HAP-1 (cell line): ENCODE measurements at places on chromosomes 16 and 17.

DNA sequence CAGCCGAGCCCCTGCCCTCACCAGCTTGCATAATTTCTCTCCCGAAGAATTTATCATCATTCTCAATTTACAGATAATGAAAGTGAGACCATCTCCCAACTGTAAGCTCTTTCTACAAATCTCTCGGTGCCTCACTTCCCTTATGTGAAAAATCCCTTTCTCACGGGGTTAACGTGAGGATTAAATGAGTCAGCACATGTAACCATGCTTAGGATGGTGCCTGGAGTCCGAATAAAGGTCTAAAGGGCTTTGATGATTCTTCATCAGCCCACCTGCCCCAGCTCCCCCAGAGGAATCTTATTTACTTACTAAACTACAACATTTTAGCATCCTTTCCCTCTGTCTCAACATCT lies 24.8 kb upstream of the PIK3R6 start:
- DNase-seq: no peak

DNA sequence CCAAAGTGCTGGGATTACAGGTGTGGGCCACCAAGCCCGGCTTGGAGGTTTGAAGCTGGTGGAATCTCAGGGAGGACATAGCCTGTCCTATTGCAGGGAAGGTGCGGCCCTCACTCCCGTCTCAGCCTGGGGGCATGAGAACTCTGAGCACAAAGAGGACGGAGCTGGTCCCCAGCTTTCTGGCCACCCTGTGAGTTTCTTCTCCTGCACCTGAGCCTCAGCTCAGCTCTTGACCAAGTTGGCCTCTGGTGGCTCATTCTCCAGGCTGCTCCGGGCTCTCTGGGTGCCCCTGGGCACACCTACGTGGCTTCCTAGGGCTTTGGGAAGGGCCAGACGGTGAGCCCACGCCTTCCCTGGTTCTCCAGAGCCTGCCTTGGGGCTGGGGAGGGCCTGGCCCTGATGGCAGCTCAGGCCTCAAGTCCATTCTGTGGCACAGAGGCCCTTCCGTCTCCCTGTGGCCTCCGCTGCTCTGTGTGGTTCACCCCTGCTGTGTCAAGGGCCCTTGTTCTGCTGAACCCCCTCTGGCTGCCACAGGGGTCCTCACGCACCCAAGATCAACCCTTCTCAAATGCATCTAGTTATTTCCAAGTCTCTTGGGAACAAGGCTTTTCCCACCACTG lies 6.9 kb upstream of the FASN start:
- DNase-seq: no peak

DNA sequence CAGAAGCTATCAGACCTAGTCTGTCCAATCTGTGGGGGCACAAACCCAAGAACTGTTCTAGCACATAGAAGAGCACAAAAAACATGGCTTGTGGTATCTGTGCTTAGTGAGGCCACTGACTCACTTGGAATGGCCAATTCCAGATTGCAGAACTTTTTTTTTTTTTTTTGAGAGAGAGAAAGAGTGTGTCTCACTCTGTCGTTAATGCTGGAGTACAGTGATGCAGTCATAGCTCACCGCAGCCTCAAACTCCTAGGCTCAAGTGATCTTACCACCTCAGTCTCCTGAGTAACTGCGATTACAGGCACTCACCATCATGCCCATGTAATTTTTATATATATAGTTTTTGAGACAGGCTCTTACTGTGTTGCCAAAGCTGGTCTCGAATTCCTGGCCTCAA lies 77.2 kb upstream of the CLEC3A start:
- DNase-seq: no peak

DNA sequence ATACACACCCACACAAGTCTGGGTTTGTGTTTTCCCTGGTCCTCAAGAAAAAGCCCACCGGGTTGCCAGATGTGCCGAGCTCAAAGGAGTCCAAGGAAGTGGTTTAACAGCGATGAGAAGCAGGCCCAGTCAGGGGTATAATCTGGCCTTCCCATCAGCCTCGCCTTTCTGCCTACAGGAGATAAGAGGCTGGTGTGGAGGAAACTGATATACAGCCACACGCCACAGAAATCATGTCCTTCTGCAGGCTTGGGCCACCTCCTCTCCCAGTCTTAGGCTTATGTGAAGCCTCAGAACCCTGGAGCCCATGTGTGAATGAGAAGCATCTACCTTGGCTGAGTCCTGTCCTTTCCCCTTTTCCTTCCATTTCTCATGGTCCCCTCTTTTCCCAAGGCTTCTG lies 43.6 kb upstream of the MMP2 start:
- DNase-seq: no peak

DNA sequence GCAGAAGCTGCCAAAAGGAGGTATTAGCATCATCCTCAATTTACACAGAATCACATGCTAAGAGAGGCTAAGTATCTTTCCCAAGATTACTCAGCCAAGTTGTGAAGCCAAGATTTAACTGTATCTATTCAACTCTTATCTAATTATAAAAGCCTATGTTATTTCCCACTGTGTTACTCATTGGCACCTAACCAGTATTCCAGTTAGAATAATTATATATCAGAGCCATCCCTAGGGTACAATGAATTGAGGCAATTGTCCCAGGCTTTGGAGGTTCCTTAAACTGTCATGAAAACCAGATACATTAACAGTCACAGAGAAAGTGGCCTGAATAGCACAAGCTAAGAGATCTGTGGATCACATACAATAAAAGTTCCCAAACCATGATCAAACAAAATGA lies 10.9 kb upstream of the AMFR start:
- DNase-seq: no peak

DNA sequence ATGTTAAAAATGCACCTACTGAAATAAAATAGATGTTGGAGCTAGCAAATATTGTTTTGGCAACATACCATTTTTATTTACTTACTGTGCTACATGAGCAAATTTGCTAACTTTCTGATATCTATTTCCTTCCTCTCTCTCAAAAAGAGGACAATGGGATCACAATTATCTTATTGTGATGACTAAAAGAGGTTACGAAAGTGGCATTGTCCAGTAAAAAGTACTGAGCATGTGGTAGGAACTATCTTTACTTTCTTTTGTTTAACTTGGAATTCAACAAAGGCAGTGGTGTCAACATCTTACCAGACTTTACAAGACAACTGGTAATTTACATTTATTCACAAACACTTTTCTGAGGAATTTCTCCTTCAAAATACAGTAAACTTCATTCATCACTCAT lies 1542.6 kb upstream of the CDH8 start:
- DNase-seq: no peak

DNA sequence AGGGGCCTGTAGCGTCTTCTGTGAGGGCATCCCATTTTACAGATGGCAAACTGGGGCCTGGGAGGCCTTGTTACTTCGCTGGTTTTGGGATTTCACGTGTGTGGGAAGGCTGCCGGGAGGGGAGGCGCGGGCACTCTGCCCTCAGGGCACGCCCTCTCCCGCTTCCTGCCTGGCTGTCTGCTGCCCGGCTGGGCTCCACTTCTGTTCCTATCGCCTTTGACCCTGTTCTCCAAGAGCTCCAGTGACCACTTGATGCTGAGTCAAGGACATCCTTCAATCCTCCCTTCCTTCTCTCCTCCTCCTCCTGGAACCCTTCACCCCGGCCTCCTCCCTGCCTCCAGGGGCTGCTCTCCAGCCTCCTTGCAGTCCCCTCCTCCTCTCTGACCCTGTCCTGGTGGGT lies 16.0 kb downstream of the SPNS3 start:
- DNase-seq: no peak

DNA sequence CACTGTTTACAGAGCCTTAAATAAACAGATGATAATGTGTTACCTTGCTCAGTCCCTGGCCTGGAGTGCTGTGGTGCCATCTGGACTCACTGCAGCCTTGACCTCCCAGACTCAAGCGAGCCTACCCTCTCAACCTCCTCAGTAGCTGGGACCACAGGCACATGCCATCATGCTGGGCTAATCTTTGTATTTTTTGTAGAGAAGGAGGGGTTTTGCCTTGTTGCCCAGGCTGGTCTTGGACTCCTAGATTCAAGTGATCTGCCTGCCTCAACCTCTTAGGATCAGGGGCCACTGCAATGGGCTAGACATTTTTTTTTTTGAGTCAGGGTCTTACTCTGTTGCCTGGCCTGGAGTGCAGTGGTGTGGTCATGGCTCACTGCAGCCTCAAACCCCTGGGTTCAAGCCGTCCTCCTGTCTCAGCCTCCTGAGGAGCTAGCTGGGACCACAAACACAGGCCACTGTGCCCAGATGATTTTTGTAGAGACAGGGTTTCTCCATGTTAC lies 5.0 kb upstream of the NAGLU start:
- no peak for DNase-seq

GRCh38 chr16:53756275-53756996 lies 52.5 kb downstream of the FTO start:
- peak; percentile 52 for DNase-seq

GRCh38 chr17:51376739-51377138 lies 116.4 kb downstream of the UTP18 start:
- no peak for DNase-seq

DNA sequence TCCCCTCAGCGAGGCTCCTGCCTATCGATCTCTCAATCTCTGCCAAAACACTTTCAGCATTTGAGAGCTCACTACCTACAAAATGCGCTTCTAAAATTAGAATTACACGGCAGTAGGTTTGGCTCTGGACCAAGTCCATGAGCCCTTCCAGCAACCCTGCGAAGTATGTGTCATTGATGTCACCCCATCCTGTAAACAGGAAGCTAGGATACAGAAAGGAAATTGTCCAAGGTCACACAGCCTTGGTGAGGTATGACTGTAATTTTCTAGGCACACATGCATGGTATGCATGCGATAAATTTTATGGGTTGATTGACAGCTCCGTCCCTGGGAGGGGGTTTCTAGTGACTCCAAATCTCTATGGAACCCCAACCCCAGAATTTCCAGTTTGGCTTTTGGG lies 330.3 kb upstream of the CDH5 start:
- no peak for DNase-seq

DNA sequence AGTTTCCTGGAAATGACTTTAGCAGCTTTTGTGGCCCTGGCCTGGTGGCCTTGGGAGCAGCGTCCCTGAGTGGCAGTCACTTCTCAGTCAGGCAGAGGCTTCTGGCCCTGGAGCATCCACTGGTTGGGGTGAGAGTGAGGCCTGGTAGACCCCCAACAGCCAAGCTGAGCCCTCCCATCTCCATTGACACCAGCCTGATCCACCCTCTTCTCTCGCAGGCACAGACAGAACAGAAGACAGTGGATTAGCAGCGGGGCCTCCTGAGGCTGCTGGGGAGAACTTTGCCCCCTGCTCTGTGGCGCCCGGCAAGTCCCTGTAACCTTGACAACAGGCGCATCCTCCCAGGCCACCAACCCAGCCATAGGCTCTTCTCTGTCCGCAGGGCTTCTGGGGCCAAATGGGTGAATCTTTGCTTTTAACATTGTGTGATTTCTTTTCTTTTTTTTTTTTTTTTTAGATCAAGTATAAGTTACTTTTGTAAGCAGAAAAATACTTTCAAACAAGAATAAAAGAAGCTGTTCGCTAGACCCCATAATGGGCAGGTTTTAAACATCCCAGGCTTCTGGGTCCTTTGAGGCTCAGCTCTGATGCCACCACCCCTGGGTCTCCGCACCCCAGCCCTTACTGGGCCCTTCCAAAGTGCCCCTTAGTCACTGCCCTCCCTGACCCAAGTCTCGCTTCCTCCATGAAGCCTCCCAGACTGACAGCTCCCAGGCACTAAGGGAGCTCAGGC lies 12.7 kb upstream of the FLYWCH1 start:
- DNase-seq: no peak

DNA sequence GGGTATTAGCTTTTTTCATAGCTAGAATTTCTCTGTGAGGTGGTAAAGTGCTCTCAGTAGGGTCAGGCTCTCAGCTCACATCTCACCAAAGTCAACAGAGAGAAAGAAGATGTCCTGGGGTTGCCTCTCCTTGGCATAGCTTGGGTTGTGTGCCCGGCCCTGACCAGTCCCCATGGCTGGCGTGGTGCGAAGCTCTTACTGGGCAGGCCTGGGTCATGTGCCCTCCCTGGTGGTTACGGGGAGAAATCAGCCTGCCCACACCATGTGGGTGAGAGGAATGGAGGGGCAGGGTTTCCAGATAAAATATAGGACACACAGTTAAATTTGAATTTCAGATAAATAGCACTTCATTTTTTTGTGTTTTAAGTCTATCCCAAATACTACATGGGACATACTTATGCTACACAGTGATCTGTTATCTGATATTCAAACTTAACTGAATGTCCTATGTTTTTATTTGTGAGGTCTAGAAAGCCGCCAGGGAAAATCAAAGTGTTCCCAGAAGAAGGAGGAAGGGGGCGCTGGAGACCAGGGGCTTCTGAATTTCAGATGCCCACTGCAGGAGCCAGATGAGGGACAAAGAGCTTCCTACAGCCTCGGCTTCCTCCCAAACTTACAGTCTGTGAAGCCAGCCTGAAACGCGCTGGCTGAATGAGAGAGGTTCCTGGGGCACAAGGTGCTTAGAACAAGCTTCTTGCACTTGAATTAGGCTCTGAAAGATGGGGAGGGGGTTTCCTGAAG lies 45.4 kb downstream of the NKD1 start:
- DNase-seq: peak; percentile 49

GRCh38 chr17:83117583-83117982 lies 38.2 kb downstream of the METRNL start:
- DNase-seq: no peak

- DNase-seq: no peak
Measured at GRCh38 chr17:79027925-79028491, 4.0 kb downstream of the C1QTNF1 start.

DNA sequence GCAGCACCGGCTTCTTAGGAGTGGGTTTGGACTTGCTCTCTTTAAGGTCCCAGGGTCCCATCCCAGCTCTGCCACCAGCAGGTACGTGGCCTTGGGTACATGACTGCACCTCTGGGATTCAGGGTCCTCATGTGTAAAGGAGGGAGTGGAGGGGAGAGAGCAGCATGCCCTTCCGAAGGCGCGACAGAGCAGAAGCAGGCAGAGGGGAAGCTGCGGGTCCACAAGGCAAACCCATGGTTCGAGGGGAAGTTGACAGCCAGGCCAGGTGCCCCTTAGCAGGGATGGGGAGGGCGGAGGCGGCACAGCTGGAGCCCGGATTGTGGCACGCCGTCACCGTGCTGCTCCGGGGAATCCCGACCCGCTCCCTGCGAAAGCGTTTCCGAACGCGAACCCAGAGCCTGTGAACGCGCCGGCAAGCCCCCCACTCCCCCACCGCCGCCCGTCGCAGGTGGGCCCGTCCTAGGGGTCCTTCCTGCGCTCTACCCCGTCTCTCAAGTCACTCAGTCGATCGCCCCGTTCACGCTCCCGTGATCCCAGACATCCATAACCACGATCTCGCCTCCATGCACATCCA lies 4.1 kb upstream of the TBX2 start:
- no peak for DNase-seq

GRCh38 chr17:6523330-6523729 lies 33.0 kb downstream of the PITPNM3 start:
- no peak for DNase-seq

- DNase-seq: no peak
Measured at GRCh38 chr17:18011286-18011685, 27.7 kb downstream of the ATPAF2 start.

GRCh38 chr16:88839745-88840599 lies 16.8 kb downstream of the GALNS start:
- DNase-seq: no peak
